ENCODE measurements at places on chromosomes 2 and 18. TPM values are rescaled to one million over a fixed set of nuclear protein-coding genes. Genes with fewer than 3 reads are reported as not detected.
A peak's percentile ranks its signal among the peaks of the same experiment; 100 is the strongest.

ADCY3 gene
- 80.2 TPM for total RNA-seq

HES6 gene
- total RNA-seq: 94.5 TPM

RIT2 gene
- total RNA-seq: not detected

ZAP70 gene
- 15.1 TPM for total RNA-seq

DNA sequence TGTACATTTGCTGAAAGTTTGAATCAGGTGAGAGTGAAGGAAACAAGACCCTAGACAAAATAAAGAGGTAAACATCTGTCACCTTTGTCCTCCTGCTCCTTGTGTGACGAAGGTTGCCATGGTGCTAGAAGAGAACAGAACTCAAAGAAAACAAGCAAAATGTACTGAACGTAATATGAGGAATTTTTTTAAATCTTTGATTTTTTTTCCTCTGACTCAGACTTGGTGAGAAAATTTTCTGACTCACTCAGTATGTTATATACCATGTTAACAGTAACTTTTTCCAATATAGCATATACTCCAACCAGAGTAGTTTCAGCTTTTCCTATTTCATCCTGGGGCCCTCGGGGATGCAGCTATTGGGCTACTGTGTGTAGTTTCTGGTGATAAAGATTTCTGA, 2114.6 kb upstream of the PIK3C3 start:
- no peak for DNase-seq

DNA sequence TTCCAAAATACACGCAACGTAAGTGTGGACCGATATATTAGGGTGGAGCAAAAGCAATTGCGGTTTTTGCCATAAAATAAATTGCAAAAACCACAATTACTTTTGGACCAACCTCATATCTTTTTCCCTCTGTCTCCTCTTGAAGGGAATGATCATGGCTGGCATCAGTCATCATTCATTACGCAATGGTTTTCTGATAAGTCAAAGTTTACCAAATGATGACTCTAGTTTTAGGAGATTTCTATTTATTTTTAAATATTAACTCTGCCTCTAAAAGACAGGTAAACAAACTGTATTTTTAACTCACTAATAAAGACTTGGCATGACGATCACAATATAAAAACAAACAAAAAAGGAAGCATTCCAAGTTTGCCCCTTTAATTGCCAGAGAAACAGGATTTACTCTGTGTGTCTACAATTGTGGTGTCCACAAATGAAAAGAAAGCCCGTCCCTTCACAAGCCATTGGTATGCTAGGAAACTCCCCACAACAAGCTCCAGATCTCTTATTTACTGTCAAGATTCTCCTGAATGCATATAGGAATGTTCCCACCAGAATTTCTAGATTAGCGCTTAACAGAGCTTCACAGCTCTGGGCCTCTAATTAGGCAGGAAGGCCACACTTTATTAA, 61.3 kb downstream of the IRS1 start:
- no peak for DNase-seq

DNA sequence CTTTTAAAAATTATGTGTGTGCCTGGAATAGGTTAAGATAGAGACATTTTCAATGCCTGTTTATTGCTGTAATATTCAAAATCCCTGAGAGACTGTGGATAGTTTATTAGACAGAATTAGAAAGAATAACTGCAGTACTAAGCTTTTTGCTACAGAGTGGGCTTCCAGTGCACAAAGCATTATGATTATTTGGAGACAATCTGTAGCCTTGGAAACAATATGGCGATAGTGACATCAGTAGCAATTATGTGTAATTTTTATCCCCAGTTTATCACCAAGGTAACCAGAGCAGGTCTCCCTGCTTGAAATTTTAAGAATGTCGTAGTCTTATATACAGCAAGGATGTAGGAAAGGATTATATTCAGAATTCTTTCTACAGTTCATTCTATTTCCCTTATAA, 100.0 kb downstream of the MYO3B start:
- DNase-seq: no peak

- no peak for DNase-seq
These were observed 525.4 kb downstream of the KCNJ3 start for GRCh38 chr2:155223781-155224406.

- DNase-seq: no peak
These were observed 105.1 kb upstream of the PXDN start for GRCh38 chr2:1849450-1849849.

DNA sequence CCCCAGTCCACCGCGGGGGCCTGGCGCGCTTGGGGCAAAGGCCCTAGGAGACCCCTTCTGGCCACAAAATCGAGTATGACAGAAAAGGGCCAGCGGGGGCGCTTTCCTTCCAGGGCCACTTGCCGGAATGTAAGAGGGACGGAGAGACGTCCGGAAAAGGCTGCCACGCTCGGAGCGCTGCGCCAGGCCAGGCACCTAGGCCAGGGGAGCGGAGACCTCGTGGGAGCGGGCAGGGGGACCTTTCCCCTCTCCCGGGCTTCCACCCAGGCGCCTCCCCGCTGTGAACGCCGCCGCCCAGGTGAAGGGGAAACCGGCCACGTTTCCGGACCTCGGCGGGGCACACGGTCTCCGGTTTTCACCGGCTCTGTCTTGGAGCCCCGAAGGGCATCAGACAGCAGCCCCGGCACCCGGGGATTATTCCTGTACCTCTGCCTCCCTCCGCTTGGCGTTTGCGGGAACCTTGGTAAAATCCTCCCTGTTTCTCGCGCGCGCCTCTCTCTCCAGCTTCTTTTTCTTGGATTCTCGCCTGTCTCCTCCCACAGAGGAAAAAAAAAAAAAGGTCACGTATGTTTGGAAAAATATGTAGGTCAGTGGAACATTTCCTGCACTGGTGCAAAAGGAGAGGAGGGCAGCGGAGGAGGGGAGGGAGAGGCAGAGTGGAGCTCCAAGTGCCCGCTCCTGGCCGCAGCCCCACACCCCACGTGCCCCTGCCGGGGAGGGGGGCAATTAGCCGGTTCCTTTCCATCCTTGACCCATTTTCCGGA, 1.2 kb upstream of the NPAS2 start:
- peak; percentile 71 for DNase-seq

- peak; percentile 84 for DNase-seq
These were observed 766 bp downstream of the MAP3K2 start for GRCh38 chr2:127386764-127387654.

- no peak for DNase-seq
These were observed 107.8 kb downstream of the NDUFA10 start for GRCh38 chr2:239917125-239917956.

DNA sequence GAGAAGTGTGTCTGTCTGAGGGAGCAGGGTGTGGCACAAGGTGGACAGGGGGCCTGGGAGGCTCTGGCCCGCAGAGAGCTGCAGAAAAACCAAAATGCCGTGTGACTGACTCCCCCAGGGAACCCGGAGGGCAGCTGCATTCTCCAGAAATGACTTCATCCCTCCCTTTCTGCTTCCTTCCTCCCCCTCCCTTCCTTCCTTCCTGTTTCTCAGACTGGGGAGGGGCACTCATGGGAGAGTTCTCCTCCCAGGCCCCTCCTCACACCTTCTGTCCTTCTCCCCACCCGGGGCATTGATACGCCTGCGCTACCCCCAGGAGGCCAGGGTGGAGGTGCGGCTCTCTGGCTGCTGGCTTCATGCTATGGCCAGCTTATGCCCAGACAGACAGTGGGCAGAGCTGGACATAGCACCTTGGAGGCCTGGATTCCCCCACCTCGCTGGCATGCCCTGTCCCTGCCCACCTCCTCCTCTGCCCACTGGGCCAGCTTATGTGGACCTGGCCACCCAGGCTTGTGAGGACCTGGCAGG, 8.2 kb upstream of the GPR17 start:
- no peak for DNase-seq

DNA sequence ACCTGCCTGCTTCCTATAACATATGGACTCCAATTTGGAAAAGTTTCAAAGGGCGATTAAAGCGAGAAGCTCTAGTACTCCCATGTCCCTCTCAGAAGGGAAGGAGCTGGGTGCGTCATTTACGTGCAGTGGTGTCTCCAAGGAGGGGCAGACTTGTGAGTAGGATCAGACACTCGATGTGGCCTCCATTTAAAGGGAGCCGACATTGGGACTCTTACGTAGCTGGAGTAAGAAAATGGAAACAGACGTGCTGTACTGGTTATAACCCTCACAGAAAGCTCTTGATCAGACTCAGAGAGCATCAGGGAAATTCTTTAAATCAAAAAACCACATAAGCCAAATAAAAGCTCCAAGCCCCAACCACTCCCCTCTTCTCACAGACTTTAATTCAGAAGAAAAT, 198.5 kb downstream of the KLHL29 start:
- DNase-seq: no peak
